Activated CD4-positive, alpha-beta T cell treated with anti-CD3 and anti-CD28 coated beads, Interleukin-10, Interleukin-2, amounts not matched to agents 100 ng/mL and 50 ng/mL, durations not matched to agents 16 hours and 8 hours (primary cell): ENCODE measurements at places on chromosomes 7 and 10.

DNA sequence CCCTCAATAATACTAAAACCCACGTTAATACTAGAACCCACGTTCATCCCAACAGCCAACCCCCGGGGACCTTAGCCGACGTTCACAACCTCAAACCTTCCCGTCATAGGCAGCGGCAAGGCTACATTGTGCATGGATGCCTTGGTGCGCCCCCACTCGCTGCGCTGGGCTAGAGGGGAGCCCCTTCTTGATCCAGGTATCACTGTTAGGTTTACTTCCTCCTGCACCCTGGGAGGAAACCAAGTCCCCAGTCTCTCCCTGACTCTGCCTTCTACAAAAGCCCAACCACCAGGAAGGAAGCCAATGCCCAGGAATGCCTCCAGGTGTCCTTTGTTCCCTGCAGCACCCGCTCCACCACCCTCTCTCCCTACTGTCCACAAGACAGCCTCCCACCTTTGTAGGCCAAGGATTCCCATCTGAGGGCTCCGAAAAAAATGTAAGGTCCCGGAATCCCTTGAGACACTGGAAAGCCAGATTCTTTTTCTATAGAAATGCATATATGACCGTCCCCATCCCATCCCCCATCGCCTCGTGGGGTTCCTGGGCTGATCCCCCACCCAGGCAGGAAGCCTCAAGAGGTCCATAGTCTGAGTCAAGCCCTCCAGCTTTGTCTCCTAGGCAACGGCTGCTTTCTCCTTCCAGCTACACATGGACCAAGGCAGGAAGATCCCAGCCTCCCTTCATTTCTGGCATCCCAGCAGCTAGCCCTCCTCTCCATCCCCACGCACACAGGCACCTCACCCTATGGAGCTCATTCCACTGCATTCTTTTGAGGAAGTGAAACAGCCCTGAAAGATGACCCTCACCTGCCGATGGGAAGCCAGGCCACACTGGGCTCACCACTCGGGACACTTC is 25.2 kb downstream of the CTBP2 start:
- DNase-seq = no peak

GRCh38 chr7:79927116-79927515 is 207.5 kb upstream of the GNAI1 start:
- DNase-seq = no peak

DNA sequence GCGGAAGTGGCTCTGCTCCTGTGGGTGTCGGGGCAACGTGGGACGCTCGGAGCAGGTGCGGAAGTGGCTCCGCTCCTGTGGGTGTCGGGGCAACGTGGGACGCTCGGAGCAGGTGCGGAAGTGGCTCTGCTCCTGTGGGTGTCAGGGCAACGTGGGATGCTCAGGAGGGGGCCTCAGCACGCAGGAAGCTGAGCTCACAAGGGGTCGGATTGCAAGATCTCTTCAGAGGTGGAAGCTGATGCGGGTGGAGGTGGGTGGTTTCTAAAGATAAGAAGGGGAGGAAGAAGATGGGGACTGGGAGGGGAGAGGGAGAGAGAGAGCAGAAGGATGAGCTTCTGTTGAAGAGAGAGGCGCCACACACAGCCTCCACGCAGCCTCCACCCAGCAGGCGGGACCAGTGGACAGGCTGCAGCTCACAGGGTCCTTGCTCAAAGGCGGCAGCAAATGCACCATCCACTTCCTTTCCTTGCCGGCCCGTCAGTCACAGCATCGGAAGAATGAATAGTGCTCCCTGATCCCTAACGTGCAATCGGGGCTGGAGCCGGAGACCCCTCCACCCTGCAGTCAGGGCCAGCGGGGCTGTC is 78.7 kb downstream of the PTPRN2 start:
- DNase-seq = no peak

DNA sequence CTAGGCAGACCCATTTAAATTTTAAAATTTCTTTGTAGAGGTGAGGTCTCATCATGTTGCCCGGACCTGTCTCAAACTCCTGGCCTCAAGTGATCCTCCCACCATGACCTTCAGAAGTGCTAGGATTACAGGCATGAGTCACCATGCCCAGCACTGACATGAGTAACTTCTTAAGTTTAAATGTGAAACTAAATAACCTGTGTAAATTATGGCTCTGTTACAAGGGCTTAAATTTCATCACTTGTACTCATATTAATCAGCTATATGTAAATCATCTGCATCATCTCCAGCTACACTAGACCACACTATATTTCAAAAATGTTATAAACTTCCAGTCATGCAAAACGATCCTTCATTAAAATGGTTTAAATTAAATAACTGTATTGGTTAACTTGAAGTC is 56.1 kb downstream of the ATAD1 start:
- DNase-seq = peak; percentile 83

DNA sequence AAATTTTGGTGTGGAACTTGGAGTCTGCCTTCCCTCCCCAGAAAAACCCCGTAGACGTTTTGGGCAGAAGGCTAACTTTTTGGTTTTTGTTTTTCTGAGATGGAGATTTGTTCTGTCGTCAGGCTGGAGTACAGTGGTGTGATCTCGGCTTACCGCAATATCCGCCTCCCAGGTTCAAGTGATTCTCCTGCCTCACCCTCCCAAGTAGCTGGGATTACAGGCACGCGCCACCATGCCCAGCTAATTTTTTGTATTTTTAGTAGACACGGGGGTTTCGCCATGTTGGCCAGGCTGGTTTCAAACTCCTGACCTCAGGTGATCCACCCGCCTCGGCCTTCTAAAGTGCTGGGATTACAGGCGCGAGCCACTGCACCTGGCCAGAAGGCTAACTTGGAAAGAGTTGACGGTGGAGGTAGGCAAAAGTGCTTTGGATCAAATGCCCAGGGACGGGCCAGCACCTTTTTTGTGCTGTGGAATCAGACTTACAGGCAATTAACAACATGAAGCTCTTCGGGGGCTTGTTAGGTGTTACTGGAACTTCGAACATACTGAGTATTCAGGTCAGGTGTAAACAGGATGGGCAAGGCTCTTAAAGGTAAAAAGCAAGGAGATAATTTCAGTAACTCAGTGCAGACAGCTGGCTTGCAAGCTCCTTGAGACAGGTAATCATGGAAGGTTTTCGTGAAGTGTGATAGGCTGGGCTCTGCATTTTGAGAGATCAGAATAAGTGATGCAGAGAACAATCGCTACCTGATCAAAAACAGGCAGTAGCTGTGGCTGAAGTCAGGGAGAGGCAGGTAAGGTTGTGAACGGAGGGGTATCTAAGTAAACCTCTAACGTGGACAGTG is 1.8 kb downstream of the PPP1R35 start:
- DNase-seq = no peak

DNA sequence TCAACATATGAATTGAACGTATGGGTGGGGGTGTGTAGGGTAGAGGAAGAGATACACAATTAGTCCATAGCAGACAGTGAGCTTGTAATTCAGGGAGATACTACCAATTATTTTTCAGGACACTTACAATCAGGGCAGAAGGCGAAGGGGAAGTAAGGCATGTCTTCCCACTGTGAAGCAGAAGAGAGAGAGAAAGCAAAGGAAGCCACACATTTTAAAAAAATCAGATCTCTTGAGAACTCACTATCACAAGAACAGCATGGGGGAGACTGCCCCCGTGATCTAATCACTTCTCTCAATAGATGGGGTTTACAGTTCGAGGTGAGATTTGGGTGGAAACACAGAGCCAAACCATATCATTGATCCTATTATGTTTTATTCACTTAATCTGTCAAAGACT is 116.4 kb upstream of the RPA3 start:
- no peak for DNase-seq

DNA sequence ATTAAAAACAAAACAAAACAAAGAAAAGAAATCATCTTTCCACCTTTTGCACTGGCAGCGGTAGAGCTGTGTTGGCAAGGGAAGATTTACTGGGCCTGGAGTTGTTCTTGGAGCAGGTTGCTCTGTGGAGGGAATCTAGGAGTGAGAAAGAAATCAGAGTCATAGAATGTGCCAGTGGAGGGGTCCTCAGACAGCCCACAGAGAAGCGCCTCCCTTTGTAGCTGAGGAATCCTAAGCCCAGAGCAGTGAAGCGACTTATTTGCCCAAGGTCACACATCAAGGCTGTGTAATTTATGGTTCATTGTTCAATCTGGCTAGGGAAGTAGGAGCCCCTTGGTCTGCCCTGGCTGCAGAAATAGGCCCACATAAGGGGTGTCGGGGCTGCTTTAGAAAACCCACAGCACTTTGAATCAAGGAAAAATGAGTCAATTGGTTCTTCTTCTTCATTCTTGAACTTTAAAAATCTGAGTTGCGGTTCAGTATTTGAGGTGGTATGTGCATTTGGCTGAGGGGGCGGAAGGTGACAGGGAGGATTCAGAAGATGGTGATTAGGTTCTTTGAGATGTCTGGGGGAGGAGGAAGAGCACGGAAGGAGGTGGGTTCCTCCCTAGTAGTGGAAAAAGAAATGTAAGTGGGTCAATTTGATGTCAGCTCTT is 253.7 kb downstream of the PTEN start:
- peak; percentile 73 for DNase-seq

DNA sequence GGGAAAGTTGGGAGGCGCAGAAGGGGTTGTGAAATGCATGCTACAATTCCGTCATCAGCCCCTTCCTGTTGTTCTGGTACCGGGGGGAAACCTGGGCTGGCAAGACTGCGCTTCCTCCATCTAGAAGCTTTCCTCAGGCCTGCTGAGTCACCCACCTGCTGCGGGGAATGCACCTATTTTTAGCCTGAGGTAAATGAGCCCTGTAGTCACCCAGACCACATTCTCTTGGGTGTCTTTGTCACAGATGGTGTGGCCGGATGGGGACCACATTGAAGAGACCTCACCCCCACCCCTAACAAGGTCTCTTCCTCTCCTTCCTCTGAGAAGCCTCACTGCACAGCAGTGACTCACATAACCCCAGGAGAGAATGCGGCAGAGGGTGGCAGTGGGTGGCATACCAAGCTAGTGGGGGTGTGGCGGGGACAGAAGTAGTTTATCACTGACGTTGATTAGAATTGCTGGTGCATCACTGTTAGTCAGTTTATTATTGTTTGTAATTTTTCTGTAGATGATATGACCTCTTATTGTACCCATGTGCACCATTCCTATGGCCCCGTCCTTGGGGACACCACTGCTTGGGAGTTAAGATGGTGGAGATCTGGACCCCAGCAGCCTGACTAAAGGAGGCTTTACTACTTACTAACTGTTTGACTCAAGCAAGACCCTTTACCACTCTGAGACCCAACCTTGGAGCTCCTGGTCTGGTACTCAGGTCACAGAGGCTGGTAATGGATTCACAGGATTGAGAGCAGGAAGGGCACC is 83.0 kb upstream of the DUSP5 start:
- DNase-seq = peak; percentile 97

DNA sequence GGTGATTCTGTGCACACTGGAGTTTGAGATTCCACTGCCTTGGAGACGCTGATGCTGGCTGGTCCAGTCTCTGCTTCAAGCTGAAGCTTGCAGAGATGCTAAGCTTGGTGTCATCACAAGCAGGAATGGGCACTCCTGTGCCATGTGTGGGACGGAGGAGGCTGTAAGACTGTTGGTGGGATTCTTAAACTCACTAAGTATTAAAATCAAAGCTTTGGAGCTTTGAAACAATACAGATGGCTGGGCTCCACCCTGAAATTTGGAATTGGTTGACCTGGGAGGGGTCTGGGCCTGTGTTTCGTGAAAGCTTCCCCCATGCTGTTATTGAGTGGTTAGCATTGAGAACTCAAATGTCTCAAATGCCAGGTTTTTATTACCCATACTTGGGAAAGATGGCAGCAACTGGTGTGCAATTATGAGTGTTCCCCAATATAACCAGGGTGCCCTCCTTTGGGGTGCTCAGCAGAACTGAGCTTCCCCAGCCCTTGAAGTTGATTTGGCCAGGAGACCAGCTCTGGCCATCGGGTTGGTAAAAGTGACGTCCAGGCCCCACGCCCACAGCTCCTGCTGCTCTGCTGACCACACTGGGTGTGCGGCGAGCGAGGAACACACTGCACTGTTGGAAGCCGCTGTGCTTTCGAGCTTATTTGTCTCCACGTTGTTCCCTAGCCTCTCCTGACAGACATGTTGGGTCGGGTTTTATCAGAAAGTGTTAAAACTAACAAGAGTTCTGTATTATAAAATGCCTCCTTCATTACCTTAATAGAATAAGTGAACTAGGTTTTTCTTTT is 377.7 kb downstream of the GLRX3 start:
- DNase-seq = no peak

DNA sequence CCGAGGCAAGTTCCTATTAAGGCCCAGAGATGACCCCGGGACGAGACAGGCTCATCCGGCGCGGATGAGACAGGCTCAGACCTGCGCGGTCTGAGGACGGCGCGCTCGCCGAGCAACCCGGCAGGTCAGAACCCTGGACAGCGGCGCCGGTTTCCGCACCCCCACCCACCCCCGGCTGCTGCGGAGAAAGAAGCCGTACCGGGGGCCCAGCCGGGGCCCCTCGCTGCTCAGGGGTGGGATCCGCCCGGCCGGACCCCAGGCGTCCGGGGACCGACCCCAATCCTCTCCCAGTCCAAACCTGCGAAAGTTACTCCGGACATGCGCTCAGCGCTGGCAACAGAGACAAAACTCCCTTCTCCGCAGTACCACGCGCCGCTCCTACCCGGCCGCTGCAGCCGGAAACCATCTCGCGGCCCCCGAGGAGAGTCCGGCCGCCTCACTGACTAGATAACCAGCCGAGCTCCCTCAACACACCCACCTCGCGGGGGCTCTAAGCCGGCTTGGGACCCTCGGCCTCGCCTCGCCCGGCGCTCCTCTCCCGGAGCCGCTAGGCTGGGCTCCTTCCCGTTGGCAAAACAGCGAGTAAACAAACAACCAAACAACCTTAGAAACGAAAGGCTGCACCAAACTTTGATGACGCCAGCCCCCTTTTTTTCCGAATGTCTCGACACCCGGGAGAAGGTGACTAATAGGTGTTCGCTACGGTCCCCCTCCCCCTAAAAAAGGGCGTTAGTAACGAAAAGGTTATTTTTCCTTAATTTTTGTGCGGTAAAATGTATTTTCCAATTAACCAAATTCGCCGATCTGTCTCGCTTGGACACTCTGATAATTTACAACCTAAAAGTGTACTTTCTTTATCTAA is 2.3 kb upstream of the DRGX start:
- DNase-seq = peak; percentile 50

DNA sequence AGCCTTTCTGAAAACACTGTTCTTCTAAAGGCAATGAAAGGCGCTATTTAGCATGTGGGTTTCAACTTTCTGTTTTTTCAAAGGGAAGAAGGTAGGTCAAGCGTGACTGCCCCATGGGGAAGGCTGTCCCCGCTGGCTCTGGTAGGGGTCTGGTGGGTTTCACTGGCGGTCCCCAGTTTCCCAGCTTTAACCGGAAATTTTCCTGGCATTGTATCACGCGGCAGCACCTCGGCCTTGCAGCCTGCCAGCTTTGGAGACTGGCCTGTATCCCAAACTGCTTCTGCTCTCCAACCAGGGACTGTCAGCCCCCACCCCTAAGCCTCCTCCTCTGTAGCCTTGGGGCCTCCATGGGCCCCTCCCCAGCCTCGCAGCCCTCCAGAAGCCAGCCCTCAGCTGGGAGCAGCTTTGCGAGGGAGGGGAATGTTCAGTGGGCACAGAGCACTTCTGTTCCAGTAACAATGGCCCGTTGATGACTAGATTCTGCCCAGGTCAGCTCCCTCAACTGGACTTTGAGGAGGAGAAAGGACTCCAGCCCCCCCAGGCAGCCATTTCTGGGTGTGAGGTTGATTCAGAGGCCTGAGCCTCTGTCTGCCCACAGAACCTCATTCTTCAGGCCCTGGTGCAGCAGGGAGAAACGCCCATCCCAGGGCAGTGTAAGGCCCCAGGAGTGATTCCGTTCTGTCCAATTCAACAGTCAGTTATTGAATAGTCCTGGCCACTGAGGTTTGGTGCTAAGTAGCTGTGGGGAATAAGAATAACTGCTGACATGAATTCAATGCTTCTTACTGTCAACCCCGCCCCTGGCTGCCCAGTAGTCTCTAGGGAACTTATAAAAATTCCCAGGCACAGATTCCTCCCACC is 17.1 kb downstream of the CHST3 start:
- no peak for DNase-seq
